ENCODE measurements at places on chromosomes 11 and 22.

- peak; percentile 39 for DNase-seq
Observed at GRCh38 chr22:26589367-26589844, 526 bp downstream of the TPST2 start.

- no peak for DNase-seq
Observed at GRCh38 chr11:108959105-108959761, 294.4 kb downstream of the DDX10 start.

GRCh38 chr11:95335989-95336388, 105.0 kb upstream of the SESN3 start:
- DNase-seq = peak; percentile 38

DNA sequence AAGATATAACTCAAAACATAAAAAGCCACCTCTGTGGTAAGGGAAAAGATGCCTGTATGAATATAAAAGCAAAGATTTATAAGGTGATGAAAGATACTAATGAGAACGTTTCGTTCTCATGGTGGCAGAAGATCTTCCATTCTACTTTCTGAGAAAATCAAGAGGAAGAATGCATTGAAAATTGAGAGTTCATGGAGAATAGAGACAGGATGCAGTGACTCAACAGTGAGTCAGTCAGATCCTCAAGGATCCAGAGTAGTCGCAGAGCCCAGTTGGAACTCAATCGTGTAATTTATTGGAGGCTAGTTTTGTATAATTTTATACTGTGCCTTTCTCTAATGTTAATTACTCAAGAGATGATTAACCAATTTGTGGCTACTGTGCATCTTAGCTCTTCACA, 73.3 kb downstream of the ENTHD1 start:
- DNase-seq = peak; percentile 41

DNA sequence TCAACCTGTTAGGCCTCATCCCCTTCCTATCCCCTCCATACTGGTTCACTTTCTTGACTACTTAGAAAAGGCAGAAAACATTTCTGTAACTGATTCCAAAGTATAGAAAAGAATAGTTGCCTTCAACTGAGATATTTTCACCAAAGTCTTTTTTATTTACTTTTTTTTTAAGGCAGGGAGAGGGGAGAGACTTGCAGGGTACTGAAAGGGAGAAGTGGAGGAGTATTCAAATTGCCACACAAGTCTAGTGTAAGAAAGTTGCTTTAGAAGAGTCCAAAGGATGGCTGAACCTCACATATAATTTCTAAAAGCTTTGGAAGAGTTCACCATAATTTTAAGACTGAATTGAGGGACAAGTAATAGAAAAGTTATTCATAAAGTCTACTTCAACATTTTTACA, 6.3 kb downstream of the PHF21A start:
- DNase-seq = no peak

- no peak for DNase-seq
Observed at GRCh38 chr11:76382209-76382608, 1.1 kb downstream of the GVQW3 start.

- no peak for DNase-seq
Observed at GRCh38 chr22:41668971-41669911, 19.4 kb downstream of the SNU13 start.

GRCh38 chr11:12235947-12236743, 125.8 kb downstream of the MICAL2 start:
- DNase-seq = peak; percentile 83

GRCh38 chr22:37117092-37117491, 7.6 kb upstream of the TMPRSS6 start:
- no peak for DNase-seq

DNA sequence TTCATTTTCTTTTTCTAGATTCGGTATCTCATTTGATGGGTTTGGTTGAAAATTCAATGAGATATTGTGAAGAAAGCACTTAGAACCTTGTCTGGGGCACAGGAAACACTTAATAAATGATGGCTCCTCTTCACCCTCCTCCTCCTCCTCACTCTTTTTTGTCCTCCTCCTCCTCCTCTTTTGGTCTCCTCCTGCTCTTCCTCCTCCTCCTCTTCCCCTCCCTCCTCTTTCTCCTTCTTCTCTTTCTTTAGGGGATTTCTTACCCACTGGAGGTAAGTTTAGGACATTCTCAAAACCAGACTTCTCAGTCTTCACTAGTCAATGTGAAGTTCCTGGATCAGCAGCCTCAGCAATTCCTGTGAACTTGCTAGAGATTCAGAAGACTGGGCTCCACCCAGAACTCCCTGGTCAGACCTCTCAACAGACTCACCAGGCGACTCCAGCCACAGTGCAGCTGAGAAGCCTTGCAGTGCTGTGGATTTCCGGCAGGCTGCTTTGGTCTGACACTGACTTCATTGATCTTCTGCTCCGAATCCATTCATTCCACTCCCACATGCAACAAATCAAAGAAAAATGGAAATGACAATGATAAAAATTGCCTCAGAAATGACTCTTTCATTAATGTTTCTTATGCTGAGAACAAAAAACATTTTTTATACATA, 368.6 kb upstream of the B3GAT1 start:
- no peak for DNase-seq

GRCh38 chr11:2591805-2592204, 108.0 kb downstream of the KCNQ1OT1 start:
- DNase-seq = no peak

DNA sequence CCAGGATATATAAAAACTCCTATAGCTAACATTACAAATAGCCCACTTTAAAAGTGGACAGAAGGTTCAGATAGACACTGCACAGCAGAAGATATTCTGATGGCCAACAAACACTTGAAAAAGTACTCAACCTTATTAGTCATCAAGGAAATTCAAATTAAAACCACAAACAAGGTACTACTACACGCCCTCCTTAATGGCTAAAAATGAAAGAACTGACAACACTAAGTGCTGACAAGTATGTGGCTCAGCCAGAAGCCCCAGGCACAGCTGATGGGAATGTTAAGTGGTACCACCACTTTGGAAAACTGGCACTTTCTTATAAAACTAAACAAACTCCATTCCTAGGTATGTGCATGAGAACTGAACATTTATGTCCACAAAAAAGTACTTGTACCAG, 320.1 kb downstream of the TBC1D22A start:
- DNase-seq = no peak

DNA sequence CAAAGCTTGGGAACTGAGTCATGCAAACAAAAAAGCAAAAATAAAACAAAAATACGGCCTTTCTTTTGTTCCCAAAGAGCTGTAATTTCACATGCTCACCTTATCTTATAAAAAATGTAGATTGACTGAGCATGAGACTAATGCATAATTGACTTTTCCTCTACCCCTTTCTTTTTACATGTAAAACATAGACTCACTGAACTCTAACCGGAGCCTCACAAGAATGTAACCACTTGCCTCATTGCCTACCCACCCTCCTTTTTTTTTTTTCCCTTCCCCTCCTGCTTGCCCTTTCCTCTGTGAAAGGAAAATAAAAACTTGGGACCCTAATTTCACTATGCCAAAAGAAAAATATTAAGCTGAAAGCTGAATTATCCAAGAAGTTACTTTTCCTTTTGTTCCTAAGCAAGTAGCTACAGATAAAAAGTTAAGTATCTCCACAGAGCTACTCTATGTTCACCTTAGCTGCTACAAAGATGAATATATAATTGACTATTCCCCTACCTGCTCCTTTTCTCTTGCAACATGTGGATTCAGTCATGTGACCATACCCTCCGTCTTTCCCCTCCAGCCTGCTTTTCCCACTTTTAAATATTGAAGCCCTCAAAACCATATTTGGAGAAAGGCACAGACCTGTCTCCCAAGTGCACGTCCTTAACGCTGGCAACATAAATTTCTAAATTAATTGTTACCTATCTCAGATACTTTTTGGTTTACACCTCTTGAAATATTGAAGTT, 39.6 kb upstream of the WEE1 start:
- DNase-seq = no peak

GRCh38 chr11:103091064-103091800, 728 bp downstream of the DCUN1D5 start:
- peak; percentile 70 for DNase-seq

DNA sequence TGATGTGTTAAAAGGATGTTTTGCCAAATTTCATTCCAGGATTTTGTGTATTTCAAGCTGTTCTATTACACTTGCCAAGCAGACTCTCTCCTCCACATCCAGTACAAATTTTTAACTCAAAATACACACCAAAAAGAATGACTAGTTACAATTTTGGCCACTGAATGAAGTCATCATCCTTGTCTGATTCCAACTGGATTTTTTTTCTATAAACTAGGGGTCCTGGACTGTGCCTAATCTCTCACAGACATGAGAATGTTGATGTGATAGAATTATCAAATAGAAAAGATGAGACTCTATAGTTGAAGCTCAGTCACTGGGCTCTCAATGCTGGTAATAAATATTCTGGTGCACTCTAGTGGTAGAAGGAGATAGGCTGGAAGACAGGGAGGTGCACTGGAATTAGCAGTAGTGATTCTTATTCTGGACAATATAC, 85.8 kb downstream of the FANCF start:
- no peak for DNase-seq

GRCh38 chr11:85756401-85757200, 54.3 kb downstream of the SYTL2 start:
- DNase-seq = no peak

DNA sequence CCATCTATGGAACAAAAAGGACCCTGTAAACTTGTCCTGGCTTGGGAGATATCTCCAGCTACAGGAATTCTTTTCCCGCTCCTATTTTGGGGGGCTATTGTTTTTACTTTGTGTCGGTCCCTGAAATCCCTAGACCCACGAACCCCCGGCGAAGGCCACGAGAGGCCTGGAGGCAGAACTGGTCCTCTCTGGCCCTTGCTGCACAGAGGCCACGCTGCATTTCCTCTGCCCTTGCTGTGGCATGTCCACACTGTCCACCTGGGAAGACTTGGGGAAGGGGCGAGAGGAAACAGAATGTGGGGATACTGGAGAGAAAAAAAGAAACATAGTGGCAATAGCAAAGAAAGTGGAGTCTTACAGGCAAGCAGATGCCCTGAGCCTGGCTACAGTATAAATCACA, 2.3 kb upstream of the ANO1 start:
- DNase-seq = no peak

GRCh38 chr22:44147821-44148574, 32.7 kb upstream of the PARVG start:
- no peak for DNase-seq

- no peak for DNase-seq
Observed at GRCh38 chr22:25131198-25131887, 68.3 kb upstream of the CRYBB3 start.

DNA sequence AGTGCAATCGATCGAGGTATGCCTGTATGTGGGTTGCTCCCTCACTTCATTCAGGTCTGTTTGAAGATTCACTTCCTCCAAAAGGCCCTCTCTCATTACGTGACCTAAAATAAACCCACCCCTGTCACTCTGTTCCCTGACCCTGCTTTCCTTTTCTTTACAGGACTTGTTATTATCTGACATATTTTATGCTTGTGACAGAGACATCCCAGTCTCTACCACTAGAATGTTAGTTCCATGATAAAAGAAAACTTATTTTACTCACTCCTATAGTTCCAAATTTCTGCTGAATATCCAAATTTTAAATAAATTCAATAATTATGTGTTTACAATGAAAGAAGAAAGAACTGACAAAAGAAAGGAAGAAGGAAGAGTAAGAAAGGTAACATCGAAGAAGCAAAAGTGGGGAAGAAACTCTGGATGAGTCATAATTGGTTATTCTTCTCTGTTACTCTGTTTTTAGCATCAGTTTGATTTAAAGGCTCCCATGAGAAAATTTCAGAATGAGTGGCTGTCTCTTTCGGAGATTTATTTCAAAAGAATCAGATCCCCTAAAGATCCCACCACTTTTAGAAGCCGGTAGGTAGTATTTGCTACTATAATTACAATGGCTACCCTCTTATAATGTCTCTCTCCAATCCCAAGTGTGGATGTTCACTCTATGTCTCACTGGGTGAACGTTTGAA, 33.5 kb downstream of the ENTHD1 start:
- DNase-seq = no peak
